Osteoblast (primary cell): ENCODE measurements at places on chromosomes 2 and 18. TPM values are rescaled to one million over a fixed set of nuclear protein-coding genes. Genes with fewer than 3 reads are reported as not detected.

NETO1 gene
- total RNA-seq: under 0.01 TPM in 1 of 2 replicates, not detected in the other

NAT8 gene
- total RNA-seq: not detected in 2 replicates

LAMA1 gene
- 8.3 and 11.2 TPM in 2 replicates for total RNA-seq

WDR35 gene
- total RNA-seq: 17.4 and 18.1 TPM in 2 replicates

C2orf80 gene
- total RNA-seq: not detected in 2 replicates

TMEM182 gene
- total RNA-seq: 1.4 and 2.7 TPM in 2 replicates

GRCh38 chr2:70411483-70412125 is 109.7 kb upstream of the FAM136A start:
- no peak overlapping the region for H3K4me3 ChIP-seq
- peaks cover 18% of the 10 kb centered on the region for H3K27me3 ChIP-seq
- no peaks in the 10 kb centered on the region for H3K4me1 ChIP-seq
- DNase-seq: no peak
- no peaks in the 10 kb centered on the region for H3K36me3 ChIP-seq
- no peak overlapping the region for H3K27ac ChIP-seq

GRCh38 chr18:79241755-79242154 is 154.0 kb upstream of the NFATC1 start:
- no peaks in the 10 kb centered on the region for H3K4me1 ChIP-seq
- DNase-seq: no peak
- H3K27me3 ChIP-seq: no peaks in the 10 kb centered on the region
- H3K4me3 ChIP-seq: no peak overlapping the region
- no peaks in the 10 kb centered on the region for H3K36me3 ChIP-seq

GRCh38 chr2:98598781-98599428 is 9.4 kb downstream of the COA5 start:
- H3K27ac ChIP-seq: peak overlapping the region; percentile 33
- peaks cover 6% of the 10 kb centered on the region for H3K4me1 ChIP-seq
- H3K4me3 ChIP-seq: no peak overlapping the region
- DNase-seq: no peak
- H3K36me3 ChIP-seq: peaks cover 17% of the 10 kb centered on the region
- no peaks in the 10 kb centered on the region for H3K27me3 ChIP-seq

GRCh38 chr2:191287820-191288219 is 42.6 kb downstream of the MYO1B start:
- DNase-seq: no peak
- peaks cover 30% of the 10 kb centered on the region for H3K36me3 ChIP-seq
- no peak overlapping the region for H3K27ac ChIP-seq
- no peak overlapping the region for H3K4me3 ChIP-seq

DNA sequence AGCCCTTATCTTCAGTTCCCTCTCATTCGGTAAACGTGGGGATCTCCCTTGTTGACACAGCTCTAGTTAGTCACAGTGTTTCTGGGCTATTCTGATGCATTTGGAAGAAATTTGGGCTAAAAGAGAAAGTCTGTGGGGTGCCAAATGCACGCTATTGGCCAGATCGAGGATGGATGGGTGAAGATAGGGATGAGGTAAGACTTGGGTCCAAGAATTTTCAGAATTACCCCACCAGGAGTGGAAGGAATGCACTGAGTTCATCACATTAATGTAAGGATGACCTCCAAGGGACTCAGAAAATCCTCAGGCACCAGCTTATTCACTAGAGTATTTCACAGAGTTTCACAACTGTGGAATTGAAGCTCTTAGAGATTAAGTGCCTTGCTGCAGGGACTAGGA is 49.3 kb downstream of the NRP2 start:
- H3K27me3 ChIP-seq: no peaks in the 10 kb centered on the region
- peak overlapping the region; percentile 83 for H3K27ac ChIP-seq
- H3K4me1 ChIP-seq: peaks cover 56% of the 10 kb centered on the region
- no peak overlapping the region for H3K4me3 ChIP-seq

GRCh38 chr2:86107031-86107430 is 996 bp downstream of the PTCD3 start:
- peaks cover 18% of the 10 kb centered on the region for H3K4me1 ChIP-seq
- peaks cover 17% of the 10 kb centered on the region for H3K36me3 ChIP-seq
- H3K4me3 ChIP-seq: peak overlapping the region; percentile 86
- H3K27me3 ChIP-seq: no peaks in the 10 kb centered on the region
